ENCODE measurements at places on chromosomes 3 and 15.
A peak's percentile ranks its signal among the peaks of the same experiment; 100 is the strongest.

DNA sequence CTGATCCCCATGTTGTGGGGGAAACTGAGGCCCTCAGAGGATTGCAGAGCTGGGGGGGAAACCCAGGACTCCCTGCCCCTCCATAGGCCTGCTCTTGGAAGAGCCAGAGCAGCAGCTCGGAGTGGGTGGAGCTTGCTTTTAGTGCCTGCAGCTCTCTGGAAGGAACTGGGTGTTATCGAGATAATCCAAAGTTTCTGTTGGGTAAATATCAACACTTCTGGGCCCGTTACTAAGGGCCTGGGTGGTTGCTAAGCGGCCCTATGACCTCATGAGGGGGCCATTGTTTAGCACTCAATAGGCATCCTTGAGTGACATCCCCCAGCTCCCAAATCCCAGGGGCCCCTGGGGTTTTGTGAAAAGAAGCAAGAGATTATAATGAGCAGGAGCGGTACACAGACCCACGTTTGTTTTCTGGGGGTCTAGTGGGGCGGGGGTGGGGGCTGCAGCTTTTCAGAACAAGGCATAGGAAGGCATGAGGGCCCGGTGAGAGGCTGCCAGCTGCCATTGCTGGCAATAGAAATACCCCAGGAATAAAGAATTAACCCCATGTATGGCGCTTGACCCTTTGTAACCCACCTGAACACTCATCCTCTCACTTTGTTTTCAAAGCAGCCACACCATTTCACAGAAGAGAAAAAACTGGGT lies 48.3 kb upstream of the ATP2B2 start:
- no peak for DNase-seq

DNA sequence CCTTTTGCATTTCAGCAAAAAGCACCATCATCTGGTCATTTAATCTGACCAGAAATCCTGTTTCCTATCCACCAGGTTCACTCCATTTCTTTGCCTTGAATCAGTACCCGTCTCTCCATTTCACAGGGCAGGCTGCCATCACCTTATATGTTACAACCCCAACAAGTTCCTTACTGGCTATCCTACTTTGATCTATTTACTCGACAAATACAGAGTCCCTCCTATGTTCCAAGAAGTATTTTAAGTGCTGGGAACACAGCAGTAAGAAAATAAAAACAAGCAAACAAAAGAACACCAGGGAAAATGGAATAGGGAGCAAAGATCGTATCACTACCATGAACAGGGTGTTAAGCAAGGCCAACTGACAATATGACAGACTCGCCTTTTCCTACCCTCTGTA lies 295.2 kb upstream of the WNT5A start:
- no peak for DNase-seq

DNA sequence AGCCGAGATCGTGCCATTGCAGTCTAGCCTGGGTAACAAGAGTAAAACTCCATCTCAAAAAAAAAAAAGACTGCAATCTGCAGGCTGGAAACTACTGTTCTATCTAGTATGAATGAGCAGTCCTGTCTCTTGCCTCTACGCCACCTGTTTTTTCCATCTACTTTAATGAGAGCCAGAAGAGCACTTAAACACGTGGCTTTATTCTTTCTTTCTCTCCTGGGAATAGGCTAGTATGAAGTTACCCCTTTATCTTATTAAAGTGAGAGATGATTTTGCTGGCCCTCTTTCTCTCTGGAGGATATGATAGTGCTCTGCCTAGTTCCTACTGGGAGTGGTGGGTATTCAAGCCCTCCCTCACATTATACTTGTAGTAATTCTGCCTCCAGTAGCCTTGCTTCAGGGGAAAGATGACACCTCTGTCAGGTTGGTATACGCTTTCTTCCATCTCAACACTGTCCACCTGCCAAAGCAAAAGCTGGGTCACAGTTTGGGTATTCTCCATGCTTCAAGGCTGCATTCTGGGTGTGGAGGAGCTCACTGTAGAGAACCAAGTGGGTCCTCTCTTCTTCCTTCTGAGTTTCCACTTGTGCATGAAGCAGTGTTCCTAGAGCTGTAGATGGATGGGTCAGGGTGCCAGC lies 17.8 kb downstream of the MAPKBP1 start:
- DNase-seq = no peak

DNA sequence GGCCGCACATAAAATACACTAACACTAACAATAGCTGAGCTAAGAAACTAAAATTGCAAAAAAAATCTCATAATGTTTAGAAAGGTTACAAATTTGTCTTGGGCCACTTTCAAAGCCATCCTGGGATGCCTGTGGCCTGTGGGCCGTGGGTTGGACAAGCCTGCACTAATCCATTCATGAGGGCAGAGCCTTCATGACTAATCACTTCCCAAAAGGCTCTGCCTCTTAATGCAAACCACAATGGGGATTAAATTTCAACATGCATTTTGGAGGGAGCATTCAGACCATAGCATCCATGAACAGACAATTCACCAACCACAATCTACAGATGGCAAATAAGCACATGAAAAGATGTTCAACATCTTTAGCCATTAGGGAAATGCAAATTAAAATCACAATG lies 128.2 kb downstream of the SUCLG2 start:
- no peak for DNase-seq

- DNase-seq = no peak
These were observed 44.8 kb downstream of the ROPN1B start for GRCh38 chr3:126013751-126014156.

GRCh38 chr3:182018361-182018760 lies 306.6 kb downstream of the SOX2 start:
- DNase-seq = no peak

GRCh38 chr3:11618904-11619303 lies 24.8 kb downstream of the VGLL4 start:
- no peak for DNase-seq

DNA sequence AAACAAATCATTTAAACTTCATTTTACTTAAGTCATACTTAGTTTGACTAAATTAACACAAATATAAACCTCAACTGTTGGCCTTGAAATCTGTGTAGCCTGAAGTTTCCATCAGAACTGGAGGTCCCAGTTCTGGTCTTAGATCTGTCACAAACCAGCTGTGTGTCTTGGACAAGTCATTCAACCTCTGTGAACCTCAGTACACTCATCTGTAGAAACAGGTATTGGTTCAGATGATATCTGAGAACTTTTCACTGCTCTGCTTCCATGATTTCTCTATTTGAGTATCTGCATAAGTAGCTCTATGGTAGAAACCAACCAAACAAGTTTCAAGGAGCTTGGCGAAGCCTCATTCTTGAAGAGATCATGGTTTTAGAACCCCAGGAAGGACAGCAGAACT lies 60.4 kb upstream of the SLC2A2 start:
- DNase-seq = no peak

GRCh38 chr3:58563386-58564035 lies 13.7 kb downstream of the FAM107A start:
- no peak for DNase-seq

DNA sequence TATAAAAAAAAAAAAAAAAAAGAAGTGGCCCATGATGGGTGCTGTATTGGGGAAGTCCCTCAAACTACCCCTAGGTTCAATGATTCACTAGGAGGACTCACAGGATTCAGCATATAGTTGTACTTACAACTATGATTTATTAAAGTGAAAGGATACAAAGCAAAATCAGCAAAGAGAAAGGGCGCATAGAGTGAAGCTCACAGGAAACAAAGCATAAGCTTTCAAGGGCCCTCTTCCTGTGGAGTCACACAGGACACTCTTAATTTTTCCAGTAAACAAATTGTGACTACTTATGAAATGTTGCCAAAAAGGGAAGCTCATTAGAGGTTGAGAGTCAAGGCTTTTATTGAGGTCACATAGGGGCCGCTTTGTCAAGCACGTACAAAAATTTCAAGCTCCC lies 153.7 kb upstream of the GAP43 start:
- DNase-seq = no peak

GRCh38 chr3:16359331-16359730 lies 94.3 kb downstream of the OXNAD1 start:
- no peak for DNase-seq

GRCh38 chr3:55337641-55338180 lies 149.4 kb downstream of the WNT5A start:
- no peak for DNase-seq

- no peak for DNase-seq
These were observed 14.3 kb downstream of the MYZAP start for GRCh38 chr15:57606048-57606447.

DNA sequence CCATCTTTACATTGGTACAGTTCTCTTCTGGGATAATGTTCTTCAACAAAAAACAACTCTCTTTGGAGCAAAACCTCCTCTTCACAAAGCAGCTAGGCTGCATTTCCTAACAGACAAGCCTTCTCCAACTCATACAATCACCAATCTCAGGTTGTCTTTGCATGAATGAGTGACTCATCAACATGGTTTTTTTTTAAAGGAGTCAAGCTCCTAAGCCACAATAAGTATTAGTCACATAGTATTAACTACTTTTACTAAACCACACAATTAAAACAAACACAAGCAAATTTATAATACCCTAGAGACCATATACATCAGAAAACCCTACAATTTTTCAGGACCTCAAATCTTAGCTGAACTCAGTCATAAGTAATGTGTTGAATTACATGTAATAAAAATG lies 137.4 kb downstream of the TBC1D5 start:
- DNase-seq = no peak

- no peak for DNase-seq
These were observed 139.3 kb upstream of the PEX5L start for GRCh38 chr3:180176059-180176458.

GRCh38 chr3:115361806-115362205 lies 214.7 kb upstream of the ZBTB20 start:
- no peak for DNase-seq

GRCh38 chr3:79983118-79983517 lies 215.3 kb upstream of the ROBO1 start:
- no peak for DNase-seq

DNA sequence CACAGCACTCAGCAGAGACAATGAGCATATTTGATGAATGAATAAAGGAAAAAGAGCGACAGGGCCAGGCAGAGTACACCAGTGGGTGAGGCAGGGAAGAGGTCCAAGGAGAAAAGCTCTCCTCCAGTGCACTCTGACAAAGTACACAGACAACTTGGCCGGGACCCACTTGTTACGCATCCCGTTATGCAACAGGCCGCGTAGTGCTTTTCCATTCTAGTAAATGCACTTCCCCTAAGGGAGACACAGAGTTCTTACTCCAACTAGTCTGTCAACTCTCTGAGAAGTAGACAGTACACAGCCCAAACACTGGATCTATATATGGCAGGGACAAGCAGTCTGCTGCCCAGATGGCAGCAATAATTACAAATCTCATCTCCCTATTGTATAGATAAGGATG lies 18.5 kb downstream of the LARP6 start:
- no peak for DNase-seq

DNA sequence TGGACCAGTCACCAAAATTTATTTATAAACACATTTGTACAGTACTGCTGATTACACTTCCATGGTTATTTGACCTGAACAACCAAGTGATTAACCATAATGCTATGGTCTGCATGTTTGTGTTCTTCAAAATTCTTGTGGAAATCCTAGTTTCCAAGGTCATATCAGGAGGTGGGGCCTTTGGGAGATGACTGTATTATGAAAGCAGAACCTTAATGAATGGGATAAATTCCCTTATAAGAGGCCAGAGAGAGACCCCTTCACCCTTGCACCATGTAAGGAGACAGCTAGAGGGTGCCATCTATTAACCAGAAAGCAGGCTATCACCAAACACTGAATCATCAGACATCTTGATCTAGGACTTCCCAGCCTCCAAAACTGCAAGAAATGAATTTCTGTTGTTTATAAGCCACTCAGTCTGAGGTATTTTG lies 1.9 kb downstream of the SCAPER start:
- DNase-seq = no peak

GRCh38 chr3:23805633-23806533 lies at the start of gene UBE2E1:
Gene UBE2E1 (plus strand): TSS chr3:23805955. CDS start chr3:23807270, 1,315 bp downstream.
- DNase-seq = peak; percentile 72

DNA sequence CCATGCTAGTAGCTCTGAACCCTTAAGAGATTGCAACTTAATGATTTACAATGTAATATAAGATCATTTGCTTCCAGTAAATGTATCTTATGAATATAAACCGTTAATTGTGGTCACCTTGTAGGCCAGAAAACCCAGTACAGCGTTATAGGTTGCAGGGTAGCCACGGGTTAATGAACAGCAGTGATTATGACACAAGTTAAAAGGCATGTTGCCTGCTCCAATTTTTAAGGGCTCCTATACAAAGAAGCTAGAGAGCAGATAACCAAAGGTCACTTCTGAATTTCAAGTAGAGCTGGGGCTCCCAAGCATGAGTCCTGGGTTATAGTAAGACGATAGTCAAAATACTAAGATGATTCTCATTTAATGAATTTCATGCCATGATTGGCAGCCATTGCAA lies 13.5 kb downstream of the GUCA1C start:
- DNase-seq = no peak

DNA sequence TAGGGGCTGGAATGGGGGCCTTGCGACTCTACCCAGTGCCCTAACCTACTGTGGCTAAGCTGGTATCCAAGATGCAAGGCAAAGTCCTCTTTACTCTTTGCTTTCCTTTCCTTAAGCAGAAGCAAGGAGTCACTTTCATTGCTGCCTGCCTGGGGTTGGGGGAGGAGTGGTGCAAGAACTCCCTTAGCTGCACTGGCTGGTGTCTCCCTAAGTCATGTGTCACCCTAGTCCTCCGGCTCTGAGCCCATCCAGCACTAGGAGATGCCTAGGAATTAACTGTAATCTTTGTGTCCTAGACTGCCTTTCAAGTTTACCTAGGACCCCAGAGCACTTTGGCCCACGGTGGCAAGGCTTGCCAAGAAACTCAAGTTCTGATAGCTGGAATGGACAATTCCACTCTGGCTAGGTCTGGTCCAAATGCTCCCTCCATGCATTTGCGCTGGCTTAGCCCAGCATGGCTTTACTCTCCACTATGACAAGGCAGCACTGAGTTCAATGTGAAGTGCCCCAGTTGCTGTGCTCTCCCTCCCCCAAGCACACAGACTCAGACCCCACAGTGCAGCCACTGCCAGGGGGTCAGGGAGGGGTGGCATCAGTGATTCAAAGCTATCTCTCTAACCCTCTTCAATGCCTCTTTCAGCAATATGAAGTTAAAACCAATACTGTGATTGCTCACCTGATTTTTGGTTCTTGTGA lies 58.7 kb downstream of the ESYT3 start:
- DNase-seq = no peak

DNA sequence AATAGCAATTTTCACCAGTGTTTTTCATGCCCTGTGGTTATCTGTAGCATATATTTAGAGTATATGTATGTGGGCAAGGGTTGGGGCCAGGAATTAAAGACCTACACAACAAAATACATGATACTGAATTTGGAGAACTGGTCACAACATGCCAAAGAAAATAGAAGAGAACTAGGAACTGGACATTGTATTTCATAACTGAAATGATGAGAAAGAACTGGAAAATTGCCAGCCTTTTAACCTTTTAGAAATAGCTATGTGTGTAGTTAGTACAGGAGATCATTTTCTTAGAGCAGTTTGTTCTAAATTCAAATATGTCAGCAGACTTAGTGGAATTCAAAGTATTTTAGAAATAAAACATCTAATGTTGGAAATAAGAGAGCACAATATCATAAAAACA lies 227.1 kb upstream of the CGNL1 start:
- DNase-seq = no peak

- DNase-seq = no peak
These were observed 11.8 kb upstream of the BCL2L10 start for GRCh38 chr15:52124270-52124880.

Data from stimulated activated naive B cell treated with anti-CD40 and anti-IgM and Interleukin-4, amounts not matched to agents 10 μg/mL and 1 μg/mL and 100 μg/mL, for 72 hours (primary cell).